Activated CD8-positive, alpha-beta memory T cell treated with anti-CD3 and anti-CD28 coated beads, Interleukin-2, amount 50 U/mL, for 4 hours (primary cell): ENCODE measurements at places on chromosomes 4 and X.

GRCh38 chrX:13646154-13646549 is 6.8 kb upstream of the TCEANC start:
- DNase-seq = peak; percentile 24

DNA sequence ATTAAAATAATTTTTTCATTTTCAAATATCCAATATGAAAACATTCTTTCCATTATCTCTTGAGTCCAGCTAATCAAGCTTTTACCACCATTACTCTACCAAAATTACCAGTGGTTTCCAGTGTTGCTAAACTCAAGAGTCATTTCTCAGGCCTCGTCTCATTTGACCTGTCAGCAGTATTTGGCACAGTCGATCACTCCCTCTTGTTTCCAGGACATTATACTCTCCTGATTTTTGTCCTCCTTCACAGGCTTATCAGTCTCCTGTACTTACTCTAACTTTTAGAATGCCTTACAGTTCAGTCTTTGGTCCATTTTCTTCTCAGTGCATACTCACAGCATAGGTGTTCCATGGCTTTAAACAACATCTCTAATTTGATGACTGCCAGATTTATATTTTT is 11.6 kb downstream of the USP38 start:
- no peak for DNase-seq

GRCh38 chrX:28022371-28022770 is 41.1 kb upstream of the DCAF8L1 start:
- DNase-seq = no peak

DNA sequence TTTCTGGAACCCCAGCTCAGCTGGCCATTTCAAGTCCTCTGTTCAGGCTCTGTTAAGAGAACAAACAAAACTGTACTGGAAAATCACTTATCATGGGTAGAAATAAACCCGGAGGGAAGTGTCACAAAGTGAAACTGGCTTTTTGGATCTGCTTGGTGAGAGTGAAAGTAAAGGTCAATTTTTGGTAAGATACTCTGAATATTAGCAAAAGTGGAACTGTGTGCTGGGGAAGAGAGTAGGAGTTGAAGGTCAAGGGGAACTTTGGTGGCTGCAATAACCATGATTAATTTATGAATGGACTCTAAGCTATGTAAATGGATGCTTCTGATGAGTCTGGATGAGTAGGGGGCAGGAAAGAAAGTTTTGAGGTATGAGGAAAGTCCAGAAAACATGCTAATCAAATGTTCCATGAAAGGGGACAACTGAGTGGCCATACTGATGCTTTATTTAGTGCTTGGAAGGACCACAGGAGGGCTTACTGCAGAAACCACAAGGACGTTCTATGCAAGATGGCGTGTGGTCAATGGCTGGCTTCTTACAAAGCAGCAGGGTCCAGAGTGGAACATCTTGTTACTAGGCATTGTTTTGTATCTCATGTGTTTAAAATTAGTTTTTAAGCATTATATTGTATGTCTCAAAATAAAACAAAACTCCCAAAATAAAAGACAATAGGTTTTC is 36.8 kb upstream of the TNIP3 start:
- DNase-seq = no peak

DNA sequence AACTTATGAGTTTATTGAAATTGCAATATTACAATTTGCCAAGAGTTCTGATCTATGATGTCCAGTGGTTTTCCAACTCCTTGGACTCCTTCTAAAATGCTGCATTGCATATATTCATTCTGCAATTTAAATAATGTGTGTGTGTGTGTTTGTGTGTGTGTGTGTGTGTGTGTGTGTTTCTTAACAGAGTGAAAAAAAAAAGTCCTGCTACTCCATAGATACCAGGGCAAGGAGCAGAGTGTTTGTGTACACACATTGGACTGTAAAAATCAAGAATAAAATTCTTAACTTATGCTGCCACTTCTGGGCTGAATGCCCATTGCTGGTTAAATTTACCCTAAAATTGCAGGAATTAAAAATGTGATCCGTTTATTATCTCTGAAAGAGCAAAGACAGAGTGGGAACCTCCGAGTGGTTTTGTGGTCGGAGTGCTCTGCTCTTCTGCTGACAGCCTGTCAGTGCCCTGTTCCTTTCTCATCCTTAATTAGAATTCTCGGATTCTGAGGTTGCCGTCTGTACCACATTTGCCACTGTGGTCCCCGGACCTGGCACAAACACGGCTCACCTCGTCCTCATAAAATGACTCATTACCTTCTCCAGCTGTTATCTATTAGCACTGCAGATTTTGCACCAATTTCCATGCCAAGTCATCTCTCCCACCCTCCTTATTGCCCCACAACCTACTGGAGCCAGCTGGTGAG is 355.5 kb downstream of the KCNIP4 start:
- DNase-seq = no peak

DNA sequence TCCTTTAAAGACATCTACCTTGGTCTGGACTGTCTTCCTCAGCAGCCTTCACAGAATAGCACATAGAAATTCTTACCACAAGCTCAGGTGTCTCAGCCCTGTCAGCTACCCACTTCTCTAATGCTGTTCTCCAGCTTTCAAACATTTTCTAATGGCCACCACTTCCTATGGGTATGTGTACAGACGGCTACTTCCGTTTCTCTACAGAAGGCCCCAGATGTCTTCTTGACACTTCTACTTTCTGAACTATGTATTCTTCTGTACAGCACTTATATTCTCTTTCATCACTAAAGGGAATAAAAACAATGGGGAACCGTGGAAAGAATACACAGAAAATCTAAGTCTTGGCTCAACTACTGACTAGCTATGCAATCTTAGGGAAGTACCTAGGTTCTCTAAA is 13.3 kb downstream of the OPHN1 start:
- DNase-seq = no peak

DNA sequence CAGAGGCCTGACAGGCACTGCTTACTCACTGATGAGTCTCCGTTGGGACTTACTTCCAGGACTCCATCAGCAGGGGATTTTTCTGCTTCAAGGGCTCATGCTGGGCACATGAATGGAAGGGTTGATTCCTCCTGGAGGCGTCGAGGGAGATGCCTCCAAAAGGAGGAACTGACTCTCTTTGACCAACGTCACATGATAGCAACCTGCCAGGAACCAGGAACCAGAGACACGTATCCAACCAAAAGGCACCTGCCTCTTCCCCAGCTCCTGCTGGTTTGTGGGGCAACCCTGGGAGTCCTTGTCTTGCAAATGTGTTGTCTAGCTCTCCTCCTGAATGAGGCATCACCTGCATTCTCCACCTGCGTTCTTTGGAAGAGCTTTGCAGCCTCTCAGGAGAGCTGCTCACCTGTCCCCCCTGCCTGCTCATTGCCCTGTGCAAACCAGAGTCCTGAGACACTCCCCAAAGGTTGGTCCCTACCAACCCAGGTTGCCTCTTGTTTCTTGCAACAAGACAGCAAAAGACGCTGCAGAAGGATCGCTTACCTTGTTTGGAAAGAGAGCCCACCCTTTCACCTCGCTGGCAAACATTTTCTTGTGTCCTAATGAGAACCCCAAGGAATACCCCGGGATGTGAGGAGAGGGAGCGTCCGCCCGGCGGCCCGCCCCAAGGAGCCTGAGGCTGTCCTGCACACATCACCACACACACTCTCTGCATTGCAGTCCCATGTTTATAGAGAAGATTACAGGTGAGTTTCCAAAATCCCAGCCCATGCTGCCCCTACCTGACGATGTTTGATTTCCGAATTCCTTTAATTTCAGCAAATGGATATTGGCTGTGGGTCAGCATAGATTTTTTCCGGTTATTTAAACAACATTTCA is 30.5 kb upstream of the SHOX start:
- DNase-seq = no peak

GRCh38 chrX:153714256-153714655 is 9.9 kb downstream of the BCAP31 start:
- DNase-seq = no peak

GRCh38 chr4:8537041-8537461 is 43.1 kb upstream of the GPR78 start:
- no peak for DNase-seq

- no peak for DNase-seq
These were observed 127.2 kb upstream of the AGA start for GRCh38 chr4:177569434-177569833.

DNA sequence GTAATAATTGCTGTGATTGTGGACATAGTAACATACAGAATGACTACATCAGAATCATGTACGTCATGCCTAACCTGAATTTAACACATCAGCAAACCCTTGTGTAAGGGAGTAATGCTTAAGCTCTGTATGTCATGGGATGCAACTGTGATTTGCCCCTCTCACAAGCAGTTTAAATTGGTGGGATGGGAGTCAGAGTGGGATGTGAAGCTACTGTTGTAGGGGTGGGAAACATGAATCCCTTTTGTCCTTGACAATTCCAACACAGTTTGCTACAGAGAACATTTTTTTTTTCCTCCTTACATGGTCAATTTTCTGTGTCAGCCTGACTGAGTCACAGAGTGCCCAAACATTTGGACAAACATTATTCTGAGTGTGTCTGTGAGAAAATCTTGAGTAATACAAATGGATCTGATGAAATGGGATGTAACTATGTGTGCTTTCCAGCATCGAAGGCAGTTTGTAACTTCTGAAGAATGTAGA is 392.8 kb downstream of the GPM6A start:
- DNase-seq = no peak

DNA sequence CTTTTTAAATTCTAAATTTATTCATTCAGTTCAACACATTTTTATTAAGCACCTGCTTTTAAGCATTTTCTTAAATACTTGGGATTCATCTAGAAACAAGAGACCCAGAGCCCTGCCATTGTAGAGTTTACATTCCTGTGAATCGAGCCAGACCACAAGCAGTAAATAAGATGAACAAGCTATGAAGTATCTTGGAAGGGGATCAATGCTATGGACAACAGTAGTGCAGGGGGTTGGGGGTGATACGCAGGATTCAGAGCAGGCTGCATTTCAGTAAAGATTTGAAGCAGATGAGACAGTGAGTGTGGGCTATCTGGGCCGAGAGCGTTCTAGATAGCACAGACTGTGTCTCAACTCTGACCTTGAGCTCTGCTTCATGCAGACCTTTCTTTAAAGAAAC is 35.1 kb downstream of the CLDN22 start:
- DNase-seq = no peak

DNA sequence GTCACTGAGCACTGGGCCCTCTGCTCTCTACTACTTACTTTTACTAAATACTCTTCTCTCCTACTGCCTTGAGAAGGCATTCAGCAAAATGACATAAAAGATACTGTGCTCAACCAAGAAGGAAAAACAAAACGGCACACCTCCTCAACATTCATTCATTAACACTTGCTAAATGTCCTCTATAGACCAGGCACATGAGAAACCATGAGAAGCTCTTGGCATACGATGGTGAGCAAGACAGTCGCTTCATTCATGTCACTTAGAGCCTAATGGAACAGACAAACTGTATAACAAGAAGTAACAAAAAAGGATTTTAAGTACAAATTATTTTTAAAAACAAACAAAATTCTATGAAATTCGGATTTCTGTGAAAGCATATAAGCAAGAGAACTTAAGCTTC is 38.7 kb downstream of the COL25A1 start:
- no peak for DNase-seq

DNA sequence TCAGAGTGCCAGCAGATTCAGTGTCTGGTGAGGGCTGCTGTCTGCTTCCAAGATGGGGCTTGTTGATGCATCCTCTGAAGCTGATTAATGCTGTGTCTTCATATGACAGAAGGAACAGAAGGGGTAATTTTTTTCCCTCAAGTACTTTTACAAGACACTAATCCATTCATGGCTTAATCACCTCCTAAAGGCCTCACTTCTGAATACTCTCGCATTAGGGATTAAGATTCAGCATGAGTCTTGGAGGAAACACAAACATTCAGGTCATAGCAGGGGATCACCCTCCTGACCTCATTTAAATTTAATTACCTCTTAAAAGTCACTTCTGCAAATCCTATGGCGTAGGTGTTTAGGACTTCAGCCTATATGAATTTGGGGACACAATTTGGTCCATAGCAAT is 1145.5 kb upstream of the PCDH10 start:
- no peak for DNase-seq

DNA sequence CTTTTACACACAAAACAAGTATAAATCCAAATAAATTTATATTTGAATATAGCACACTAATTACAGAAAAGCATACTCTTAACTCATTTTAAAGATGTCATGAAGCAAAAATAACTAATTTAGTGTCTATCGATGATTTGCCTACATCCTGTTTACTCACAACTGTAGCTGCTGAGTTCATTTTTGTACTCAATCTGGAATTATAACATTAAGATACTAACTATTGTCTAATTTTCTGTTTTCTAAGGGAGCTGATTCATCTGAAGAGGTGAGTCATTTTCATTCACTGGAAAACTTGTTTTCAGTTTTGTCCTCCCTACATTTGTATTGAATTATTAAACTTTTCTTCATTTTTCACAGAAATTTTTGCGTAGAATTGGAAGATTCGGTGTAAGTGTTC is 3.7 kb downstream of the STATH start:
- no peak for DNase-seq

GRCh38 chr4:105025263-105026017 is 121.2 kb upstream of the TET2 start:
- DNase-seq = no peak

- DNase-seq = no peak
These were observed 145.8 kb upstream of the SPRY1 start for GRCh38 chr4:123250843-123251242.

DNA sequence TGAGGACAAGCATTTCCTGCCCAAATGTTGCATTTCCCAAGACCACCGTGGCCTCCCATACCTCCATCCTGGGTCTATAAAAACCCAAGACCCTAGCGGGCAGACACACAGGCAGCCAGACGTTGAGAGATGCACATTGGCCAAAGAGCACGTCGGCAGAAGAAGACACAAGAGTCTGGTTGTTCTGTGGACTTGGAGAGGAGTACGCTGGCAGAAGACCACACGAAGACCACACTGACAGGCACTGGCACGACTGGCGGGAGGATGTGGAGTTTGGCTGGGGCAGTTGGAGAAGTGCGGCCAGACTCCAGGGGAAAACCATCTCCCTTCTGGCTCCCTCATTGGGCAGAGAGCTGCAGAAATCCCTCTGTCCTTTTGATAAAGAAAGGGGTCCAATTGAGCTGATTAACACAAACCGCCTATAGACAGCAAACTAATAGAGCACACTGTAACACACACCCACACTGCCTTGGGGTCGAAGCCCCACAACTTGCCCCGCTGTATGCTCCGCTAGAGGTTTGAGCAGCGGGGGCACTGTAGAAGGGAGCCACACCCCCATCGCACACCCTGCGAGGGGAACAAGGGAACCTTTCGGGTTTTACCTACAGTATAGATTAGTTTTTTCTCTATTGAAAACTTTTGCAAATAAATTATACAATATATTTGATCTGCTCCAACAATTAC is 376.7 kb upstream of the KLHL4 start:
- DNase-seq = no peak

GRCh38 chr4:121978172-121978516 is 26.3 kb upstream of the TRPC3 start:
- DNase-seq = no peak
